Ovary (tissue), 10 donors: ENCODE measurements at places on chromosomes 13 and 19.
A peak's percentile ranks its signal among the peaks of the same experiment; 100 is the strongest.

DNA sequence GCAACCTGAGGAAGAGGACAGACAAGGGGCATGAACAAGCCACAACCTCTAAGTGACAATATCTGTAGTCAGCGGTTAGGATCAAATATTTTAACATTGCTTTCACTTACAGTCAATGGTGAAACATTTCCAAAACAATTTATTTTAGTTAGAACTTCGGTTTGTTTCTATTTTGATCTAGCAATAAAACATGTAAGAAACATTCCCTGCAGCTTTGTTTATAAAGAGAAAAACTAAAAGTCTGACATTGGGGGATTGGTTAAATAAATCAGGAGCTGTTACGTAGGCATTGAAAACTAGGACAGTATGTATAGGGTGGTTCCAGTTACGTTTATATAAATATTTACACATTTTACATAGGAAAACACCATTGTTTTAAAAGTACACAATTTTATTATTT, 3.4 kb downstream of the URI1 start:
- no peak for DNase-seq

- DNase-seq = no peak
These were observed 9.8 kb downstream of the TMED1 start for GRCh38 chr19:10826231-10826630.

- no peak for DNase-seq
These were observed 2.4 kb downstream of the MBD3L2B start for GRCh38 chr19:7018828-7019227.

DNA sequence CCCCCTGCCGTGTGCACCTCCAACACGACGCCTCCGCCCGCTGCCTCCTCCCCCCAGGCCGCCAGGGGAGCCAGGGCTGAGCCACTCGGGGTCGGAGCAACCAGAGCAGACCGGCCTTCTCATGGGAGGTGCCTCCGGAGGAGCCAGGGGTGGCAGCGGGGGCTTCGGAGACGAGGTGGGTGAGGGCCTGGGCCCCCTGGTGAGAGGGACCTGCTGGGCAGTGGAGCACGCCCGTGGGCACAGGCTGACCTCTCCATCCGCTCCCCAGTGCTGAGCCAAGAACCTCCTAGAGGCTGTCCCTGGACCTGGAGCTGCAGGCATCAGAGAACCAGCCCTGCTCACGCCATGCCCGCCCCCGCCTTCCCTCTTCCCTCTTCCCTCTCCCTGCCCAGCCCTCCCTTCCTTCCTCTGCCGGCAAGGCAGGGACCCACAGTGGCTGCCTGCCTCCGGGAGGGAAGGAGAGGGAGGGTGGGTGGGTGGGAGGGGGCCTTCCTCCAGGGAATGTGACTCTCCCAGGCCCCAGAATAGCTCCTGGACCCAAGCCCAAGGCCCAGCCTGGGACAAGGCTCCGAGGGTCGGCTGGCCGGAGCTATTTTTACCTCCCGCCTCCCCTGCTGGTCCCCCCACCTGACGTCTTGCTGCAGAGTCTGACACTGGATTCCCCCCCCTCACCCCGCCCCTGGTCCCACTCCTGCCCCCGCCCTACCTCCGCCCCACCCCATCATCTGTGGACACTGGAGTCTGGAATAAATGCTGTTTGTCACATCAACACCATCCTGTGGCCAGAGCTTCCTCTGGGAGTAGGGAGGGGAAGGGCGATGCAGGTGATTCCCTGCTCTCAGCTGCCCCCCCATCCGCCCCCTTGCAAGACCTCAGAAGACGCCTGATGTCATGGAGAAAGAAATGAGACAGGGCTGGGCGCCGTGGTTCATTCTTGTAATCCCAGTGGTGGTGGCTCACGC, 12.0 kb downstream of the BCAM start:
- peak; percentile 66 for DNase-seq

DNA sequence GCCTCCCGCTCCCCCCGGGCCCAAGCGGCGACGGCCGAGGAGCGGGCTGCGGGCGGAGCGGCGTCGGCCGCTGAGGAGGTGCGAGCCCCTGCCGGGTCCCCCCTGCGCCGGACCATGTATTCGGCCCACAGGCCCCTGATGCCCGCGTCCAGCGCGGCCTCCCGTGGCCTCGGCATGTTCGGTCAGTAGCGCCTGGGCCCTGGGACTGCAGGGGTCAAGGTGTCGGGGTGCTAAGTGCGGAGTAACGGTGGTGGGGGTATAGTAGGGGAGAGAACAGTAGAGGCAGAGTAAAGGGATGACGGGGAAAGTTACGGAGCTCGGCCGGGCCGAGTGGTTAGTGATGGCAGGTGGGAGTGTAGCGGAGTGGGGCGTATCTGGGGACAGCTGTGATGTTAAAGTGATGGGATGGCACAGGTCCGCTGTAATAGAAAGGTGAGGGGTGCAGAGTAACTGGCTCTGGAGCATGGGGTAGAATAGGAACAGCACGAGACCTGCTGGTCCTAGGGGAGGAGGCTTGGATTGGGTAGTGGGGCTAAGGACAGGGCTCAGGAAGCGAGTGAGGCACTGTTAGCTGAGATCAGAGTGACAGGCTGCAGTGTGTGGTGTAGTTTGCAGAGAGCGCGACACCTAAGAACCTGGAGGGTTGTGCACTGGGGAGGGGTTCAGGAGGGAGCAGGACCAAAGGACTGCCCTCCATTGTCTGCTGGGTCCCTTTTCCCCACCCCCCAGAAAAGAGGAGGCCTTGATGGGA, 15.7 kb downstream of the CIC start:
- peak; percentile 75 for DNase-seq
